ENCODE measurements at places on chromosomes 2 and 18. TPM values are rescaled to one million over a fixed set of nuclear protein-coding genes. Genes with fewer than 3 reads are reported as not detected.

Gene POMC
- total RNA-seq, result not detected

Gene PEX13
- total RNA-seq, result 37.8 TPM

DNA sequence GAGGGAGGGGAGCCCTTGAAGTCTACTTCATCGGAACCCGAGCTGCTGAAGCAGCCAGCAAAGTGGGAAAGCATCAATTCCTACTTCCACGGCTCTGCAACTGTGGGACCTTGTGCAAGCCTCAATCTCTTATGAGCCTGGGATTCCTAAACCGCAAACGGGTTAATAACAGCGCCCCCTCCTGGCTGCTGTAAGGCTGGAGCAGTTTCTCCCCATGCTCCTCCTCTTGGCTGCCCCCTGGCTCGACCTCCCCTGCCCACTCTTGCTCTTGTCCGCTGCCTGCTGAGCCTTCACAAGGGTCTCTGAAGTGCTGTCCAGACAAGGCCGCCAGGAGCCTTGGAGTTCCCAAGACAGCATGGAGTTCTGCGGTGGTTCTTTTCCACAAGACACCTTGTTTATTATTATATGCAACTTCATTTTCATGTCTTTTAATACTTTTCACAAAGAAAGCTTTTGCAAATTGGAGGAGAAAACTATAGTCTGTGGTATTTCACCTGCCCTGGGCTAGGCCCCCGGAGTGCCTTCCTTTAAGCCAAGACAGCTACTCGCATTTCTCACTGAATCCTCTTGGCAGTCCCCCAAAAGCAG is 157.2 kb downstream of the DDX1 start:
- DNase-seq, result no peak

Gene SLC9A2
- total RNA-seq, result 5.8 TPM

Gene AQP12A
- total RNA-seq, result not detected

Gene KIAA2012
- total RNA-seq, result not detected

Gene OTOS
- not detected for total RNA-seq

Gene FAP
- not detected for total RNA-seq

GRCh38 chr18:45666006-45666405 is 50.7 kb downstream of the SLC14A2 start:
- DNase-seq, result no peak

Gene METAP1D
- 4.3 TPM for total RNA-seq

- no peak for DNase-seq
Observed at GRCh38 chr2:174568425-174568824, 29.2 kb downstream of the WIPF1 start.

Gene MC4R
- total RNA-seq, result not detected

DNA sequence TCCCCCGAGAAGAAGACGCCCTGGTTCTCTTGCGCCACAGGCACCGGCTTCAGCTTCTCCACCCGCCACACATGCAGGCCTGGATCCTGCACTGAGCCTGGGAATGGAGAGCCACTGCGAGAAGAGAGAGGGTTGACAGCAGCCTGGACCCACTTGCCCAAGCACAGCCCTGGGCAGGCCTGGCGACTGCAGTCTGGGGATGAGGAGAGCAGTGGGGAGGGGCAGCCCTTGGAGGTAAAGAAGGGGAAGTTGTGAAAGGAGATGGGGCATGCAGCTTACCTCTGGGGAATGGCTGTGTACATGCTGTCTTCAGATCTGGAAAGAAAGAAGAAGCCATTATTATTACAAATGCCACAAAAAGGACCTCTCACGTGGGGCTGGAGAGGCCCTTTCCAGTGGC is 8.3 kb downstream of the CAPG start:
- no peak for DNase-seq

- DNase-seq, result no peak
Observed at GRCh38 chr2:134070281-134070741, 183.6 kb upstream of the MGAT5 start.

Gene MYCN
- not detected for total RNA-seq

DNA sequence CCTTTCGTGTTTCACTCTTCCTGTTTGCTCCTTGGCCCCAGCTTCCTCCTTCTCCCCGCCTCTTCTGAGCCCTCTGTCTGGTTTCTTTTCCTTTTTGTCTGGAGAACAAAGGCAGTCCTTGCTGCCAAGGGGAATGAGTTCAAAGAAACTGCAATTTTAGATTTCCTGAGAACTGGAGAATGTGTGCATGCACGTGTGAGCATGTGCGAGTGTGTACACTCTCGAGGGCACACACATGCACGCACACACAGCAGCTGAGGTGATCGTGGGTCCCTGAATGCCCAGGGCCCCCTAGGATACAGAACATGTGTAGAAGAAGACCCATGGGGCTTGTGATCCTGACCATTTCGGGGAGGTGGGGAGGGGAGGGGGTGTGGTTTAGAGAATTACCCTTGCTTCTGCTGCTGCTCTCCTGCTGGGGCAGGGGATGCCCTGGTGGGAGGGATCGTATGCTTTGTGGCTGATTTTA is 151.8 kb downstream of the DYSF start:
- DNase-seq, result no peak

Data from Caki2 (cell line).